ENCODE measurements at places on chromosomes 11 and 22. TPM values are rescaled to one million over a fixed set of nuclear protein-coding genes. Genes with fewer than 3 reads are reported as not detected.
A peak's percentile ranks its signal among the peaks of the same experiment; 100 is the strongest.

Gene TMEM109
- 46.7 TPM for total RNA-seq

Gene CRYBB1
- total RNA-seq, result not detected

Gene NXPE1
- not detected for total RNA-seq

Gene KLHDC7B
- 2.3 TPM for total RNA-seq

Gene TP53AIP1
- total RNA-seq, result not detected

Gene TRIM6
- total RNA-seq, result not detected

Gene LMO2
- total RNA-seq, result not detected

DNA sequence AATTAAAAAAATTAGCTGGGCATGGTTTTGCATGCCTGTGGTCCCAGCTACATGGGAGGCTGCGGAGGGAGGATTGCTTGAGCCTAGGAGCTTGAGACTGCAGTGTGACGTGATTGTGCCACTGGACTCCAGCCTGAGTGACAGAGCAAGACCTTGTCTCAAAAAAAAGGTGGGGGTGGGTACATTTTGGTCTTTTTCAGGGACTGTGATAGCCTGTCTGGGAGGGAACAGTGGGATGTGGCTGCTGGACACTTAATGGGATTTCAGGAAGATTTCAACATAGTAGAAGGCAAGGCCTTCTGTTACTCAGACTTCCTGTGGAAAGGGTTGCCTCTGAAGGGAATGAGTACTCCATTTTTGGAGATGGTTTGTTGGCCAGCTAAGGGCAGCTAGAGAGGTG lies 40.6 kb downstream of the RELT start:
- no peak for DNase-seq

DNA sequence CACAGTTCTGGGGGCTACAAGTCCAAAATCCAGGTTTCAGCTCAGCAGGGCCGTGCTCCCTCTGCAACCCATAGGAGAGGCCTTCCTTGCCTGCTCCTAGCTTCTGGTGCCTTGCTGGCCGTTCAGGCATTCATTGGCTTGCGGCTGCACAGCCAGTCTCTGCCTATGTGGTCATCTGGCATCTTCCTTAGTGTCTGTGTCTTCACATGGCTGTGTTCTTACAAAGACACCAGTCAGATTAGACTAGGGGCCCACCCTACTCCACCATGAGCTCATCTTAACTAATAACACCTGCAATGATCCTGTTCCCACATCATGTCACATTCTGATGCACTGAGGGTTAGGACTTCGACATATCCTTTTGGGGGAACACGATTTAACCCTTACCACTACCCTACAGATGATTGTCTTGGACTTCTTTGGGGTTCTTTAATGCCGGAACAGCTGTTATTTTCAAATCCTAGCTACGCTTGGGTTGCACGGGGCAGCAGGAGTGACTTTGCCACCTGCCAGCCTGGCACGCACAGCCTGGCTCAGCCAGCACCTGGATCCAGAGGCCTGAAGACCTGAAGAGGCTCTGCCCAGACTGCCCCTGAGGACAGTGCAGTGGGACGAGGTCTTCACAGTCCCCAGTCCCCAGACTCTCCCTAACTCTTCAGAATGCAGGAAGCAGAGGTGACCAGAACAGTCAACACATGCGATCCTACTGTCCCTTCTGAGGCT lies 7.7 kb upstream of the NEAT1 start:
- DNase-seq, result no peak

DNA sequence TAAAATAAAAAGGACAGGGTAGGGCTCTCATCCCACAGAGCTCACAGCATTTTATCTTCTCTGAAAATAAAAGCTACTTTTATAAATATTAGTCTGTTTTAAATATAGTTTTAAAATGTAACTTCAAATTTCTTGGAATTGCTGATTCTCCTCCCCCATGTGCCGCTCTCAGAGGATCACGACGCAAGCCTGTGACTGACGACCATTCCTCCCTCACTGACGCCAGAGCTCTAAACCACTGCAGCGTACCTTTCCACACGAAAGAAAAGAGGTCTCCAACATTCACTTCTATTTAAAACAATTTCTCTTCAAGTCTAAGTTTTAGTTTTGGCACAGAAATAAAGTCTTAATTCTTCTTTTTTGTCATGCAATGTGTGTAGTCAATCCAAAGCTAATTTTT lies 9.3 kb downstream of the TOLLIP start:
- no peak for DNase-seq

GRCh38 chr11:116879800-116880625 lies 42.6 kb upstream of the APOA1 start:
- no peak for DNase-seq

DNA sequence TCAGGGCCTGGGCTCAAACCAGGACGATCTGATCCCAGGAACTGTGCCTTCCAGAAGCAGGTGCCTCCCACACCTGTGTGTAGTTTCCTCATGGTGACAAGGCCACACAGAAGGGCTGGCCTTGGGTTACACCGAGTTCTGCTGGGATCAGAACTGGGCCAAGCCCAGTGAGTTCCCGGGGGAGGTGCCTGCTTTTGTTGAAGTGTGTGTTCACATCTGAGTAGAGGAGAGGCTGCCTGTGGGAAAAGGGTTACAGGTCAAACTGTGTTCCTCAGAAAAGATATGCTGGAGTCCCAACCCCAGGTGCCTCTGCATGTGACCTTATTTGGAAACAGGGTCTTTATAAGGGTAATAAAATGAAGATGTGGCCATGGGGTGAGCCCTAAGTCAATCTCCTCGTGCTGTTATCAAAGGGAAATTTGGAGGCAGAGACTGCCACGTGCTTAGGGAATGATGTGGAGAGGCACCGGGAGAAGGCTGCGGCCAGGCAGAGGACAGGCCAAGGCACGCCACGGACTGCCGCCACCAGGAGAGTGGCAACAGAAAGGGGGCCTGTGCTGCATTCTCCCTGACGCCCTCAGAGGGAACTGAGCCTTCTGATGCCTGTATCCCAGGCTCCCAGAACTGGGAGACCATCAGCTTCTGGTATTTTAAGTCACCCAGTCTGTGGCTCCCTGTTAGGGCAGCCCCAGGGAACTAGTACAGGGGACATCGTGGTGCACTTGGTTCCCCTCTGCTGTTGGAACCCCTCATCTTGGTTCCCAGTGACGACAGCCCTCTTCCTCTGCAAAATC lies 158.8 kb downstream of the CACNA1I start:
- DNase-seq, result no peak

- DNase-seq, result no peak
Observed at GRCh38 chr11:92061456-92062062, 163.1 kb upstream of the FAT3 start.

DNA sequence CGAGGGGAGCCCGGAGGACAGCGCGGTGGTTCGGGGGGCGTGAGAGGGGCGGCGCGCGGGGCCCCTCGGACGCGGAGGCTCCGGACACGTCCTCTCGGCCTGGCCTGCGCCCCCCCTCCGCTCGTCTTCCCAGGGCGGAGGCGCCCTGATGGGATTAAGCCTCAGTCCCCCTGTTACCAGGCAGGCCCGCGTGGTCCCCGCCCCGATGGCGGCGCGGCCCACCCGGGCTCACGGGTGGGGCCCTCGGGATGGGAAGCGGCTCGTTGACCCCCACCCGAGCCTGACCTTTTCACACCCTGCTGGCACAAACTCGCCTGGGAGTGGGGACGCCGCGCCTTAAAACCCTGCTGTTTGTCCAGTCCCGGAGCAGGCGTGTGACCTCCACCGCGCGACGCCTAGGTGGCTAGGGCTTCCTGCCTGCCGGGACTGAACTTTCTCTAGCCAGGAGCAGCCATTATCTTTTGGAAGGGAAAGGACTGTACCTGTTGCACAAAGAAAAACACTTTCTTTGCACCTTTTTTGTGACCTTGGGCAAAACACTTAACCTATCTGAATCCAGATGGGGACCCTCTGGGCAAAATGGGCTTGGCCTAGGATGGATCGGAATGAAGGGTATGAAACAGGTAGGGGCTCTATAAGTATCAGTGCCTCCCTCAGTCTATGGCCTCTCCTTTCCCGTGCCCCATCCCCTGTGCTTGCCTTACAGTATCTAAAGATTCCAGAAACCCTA lies 1.0 kb downstream of the KIAA1671 start:
- DNase-seq, result no peak

GRCh38 chr11:34339149-34340064 lies 18.4 kb downstream of the ABTB2 start:
- DNase-seq, result no peak

DNA sequence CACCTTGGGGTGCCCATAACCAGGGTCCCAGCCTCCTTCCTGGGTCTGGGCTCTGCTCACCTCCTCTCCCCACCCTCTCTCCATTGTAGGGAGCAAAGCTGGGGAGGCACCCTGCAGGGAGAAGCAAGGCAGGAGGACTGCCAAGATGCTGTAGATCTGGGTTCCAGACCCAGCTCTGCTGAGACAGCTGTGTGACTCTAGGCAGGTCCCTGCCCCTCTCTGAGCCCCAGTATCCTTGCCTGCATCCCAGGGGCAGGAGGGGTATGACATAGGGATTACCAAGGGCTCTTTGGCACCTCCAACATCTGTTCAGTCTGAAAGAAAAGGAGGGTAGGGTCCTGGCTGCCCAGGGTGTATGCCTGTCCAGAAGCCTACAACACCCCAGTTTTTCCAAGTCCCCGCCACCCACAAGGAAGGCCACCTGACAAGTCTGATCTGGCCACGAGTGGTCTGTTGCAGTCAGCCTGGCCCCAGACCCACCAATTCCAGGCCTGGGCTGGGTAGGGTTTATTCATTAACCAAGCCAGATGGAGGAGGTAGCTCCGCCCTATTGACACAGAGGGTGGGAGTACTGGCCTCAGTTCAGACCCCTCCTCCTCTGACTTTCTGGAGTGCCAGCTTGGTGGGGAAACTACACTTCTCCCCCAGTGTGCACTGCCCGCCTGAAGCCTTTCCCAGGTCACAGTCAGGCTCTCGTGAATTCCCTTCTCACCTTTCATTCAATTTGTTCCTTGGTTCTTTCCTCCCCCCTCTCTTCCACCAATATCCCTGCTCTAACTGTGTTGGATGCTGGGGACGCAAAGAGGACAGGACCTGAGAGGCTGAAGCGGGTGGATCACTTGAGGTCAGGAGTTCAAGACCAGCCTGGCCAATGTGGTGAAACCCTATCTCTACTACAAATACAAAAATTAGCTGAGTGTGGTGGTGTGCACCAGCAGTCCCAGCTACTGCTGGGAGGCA lies 15.0 kb downstream of the STARD10 start:
- DNase-seq, result no peak

- no peak for DNase-seq
Observed at GRCh38 chr11:118521892-118522311, 5.4 kb upstream of the TTC36 start.

DNA sequence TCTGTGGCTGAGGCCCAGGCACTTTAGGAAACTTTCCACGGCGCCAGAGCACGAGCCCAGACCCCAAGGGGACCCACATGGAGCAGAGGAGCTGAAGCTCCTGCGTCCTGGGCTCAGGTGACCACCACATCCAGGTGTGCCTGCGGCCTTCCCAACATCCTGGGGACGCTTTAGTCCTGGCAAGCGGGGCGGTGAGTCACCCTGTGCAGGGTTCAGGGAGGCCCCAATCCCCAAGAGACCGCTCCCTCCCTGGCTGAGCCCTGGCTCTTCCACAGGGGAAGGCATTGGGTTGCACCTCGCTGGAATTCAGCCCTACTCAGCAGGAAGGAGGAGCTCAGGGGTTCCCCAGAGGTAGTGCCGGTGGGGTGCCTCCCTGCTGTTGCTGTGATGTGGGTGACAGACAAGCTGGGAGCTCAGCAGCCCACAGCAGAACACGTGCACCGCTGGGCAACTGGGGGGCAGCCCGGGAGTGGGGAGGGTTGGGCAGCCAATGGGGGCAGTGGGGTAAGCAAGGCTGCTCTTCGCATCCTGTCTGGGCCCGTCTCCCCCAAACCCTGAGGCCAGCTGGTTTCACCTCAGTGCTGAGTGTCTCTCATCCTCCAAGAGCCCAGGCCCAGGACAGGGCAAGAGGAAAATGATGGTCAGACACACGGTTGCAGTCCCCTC lies 802.8 kb downstream of the BRD1 start:
- DNase-seq, result no peak

GRCh38 chr11:64233913-64234586 lies at the start of gene VEGFB:
Gene VEGFB, plus strand, starts transcription at chr11:64234584. Its CDS starts 250 bp downstream, at chr11:64234834.
- DNase-seq, result peak; percentile 67

- DNase-seq, result no peak
Observed at GRCh38 chr22:45330548-45330947, 20.8 kb downstream of the FAM118A start.

- DNase-seq, result no peak
Observed at GRCh38 chr22:50734343-50734771, 3.6 kb upstream of the ACR start.

DNA sequence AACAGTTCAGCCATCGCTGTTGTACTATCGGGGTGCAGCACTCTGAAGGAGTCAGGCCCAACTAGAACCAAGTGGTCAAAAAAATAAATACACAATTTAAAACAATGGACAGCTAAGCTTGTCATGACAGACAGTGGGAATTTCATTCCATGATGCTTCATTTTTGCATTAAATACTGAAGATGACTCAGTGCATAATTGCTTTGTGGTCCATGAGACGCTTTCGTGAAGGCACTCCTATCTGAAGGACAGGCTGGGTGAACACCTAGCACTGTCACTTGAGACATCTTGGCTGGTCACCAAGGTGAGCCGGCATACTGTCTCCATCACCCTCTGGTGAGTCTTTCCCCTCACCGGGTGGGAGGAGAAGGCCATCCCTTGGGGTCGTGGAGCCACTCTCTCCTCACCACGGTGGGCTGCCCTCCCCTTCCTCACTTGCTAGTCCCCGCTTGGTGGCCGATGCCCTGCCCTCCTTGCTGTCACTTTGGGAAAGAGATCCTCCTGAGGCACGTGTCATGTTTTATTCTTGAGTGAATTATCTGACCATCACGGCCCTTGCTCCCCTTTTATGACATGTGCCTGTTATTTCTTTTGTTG lies 4.9 kb upstream of the TESMIN start:
- no peak for DNase-seq

- no peak for DNase-seq
Observed at GRCh38 chr11:63937713-63938478, 906 bp upstream of the NAA40 start.

- DNase-seq, result no peak
Observed at GRCh38 chr11:99160447-99160846, 139.7 kb downstream of the CNTN5 start.

DNA sequence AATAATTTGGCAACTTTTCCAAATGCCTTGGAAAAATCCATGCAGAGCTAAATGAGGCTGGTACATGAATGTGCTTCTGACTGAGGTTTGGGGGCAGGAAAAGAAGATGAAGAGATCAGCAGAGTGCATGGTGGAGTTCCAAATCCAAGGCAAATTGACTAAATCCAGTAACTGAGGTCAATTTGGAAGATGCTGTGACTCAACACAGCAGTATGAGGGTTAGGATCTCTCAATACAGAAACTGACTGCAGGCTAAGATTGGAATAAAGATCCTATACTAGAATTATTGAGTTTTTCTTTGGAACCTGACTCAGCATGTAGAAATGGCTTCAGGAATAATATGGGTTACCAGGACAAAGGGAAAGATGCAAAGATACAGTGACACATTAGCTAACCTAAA lies 99.3 kb upstream of the FAT3 start:
- no peak for DNase-seq

GRCh38 chr11:126416542-126417090 lies 61.1 kb downstream of the ST3GAL4 start:
- peak; percentile 78 for DNase-seq

Data from CD8-positive, alpha-beta T cell (primary cell).